ENCODE measurements at places on chromosomes 3 and 15. TPM values are rescaled to one million over a fixed set of nuclear protein-coding genes. Genes with fewer than 3 reads are reported as not detected.

DNA sequence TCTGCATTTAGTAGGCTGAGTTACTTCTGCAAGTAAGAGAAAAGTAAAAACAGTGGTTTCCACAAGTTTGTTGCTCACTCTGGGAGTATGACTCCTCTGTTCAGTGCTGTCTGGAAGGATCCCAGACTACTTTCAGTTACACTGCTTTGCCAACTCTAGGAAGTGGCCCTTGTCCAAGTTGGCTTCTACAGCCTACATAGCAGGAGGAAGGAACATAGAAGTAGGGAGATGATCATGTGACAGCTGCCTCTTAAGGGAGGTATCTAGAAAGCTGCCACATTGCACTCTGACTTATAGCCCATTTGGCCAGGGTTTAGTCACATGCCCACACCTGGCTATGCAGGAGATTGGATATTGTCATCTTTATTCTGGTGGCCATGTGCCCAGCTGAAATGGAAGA is 298.1 kb downstream of the NSUN3 start:
- no peak for DNase-seq

GRCh38 chr3:144444546-144444945 is 472.9 kb downstream of the DIPK2A start:
- DNase-seq, result no peak

DNA sequence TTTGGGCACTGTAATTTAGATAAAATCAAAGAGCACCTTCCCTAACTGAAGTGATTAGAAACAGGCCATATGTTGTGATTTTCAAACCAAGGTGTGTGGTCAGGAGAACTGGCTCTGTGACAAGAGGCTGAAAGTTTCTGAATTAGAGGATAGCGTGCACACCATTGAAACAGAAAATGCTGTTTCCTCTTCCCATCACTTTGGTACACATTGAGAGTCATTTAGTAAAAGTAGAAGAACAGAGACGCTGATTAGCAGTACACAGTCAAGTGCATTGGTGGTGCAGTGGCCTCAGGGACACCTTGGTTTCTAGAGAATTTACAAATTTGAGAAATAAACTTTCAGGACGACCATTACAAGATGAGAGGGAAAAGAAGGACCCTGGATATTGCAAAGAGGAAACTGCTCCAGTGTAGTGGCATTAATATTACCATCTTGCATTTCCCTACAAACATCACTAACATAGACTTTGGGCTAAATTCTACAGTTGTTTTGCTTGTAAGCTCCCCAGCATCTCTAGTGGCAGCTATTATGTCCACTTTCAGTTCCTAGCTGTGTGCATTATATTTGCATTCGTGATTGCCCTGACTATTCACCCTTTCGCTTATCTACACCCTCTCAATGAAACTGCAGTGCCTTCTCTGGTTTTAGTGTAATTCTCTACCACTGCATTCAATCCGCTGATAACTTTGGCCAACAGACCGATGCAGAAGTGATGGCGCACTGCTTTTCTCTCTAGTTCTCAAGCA is 728.1 kb upstream of the GRM7 start:
- no peak for DNase-seq

DNA sequence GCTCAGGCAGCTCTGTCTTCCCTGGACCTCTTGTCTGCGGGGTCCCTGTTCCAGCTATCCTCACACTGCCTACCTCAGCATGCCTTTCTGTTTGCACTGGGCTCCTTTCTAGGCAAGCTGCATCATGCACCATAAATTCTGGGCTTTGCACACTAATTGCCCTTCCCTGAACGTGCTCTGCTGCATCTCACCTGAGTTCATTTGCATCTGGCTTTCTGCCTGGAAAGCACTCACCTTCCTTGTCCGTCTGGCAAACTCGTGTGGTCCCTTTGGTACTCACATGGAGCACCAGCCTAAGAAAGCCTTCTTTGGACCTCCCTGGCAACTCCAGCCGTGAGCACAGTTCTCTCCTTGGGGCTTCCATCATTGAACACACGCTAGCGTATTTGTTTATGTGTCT is 365.6 kb downstream of the SV2B start:
- no peak for DNase-seq

Gene TRIM42
- total RNA-seq, result not detected

Gene GRAMD2A
- total RNA-seq, result 0.74 TPM

Gene ARL6
- 26.8 TPM for total RNA-seq

Gene OR5K4
- total RNA-seq, result not detected

Data from urinary bladder (tissue), 4 donors.